ENCODE measurements at places on chromosomes 1 and 21. TPM values are rescaled to one million over a fixed set of nuclear protein-coding genes. Genes with fewer than 3 reads are reported as not detected.

DNA sequence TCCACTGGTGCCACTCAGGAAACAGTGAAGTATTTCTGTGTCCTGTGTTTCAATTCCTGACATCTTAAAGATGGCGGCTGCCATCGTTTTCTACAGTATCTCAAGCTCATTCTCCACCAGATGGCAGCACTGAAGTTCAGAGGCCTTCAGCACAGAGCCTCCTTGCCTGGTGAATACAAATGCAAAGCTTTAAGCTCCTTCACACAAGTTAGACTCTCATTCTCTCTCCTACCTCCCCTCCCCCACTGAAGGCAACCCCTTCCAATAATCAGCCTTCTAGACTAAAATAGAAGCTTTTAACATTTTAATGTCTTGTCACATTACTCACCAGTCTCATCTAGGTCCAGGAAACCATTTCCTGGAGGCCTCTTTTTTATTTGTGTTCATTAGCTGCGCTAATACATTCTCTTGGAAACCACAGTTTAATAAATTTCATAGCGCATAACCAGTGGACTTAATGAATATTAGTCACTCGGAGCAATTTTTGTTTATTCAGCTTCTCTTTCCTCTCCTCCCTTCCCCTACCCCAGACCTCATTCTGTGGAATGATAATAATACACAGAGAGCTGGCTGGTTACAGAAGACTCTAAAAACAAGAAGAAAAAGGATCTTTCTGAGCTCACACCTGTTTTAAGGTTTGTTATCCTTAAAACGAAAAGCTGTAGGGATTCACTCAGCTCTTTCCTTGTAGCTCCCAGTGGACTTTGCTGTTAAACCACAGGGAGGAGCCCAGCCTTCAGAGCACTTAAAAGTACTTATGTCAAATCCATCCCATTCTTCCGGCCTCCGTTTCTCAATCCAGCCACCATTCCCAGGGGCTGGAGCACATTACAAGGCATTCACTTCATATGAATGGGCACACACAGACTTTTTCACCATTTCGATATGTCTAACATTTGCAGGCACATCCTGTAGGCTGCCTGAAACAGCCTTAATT lies 384.9 kb downstream of the HLX start:
- peak; percentile 75 for DNase-seq

DNM3 gene
- 5.5 TPM for polyA plus RNA-seq

CFH gene
- 6.4 TPM for polyA plus RNA-seq

DNA sequence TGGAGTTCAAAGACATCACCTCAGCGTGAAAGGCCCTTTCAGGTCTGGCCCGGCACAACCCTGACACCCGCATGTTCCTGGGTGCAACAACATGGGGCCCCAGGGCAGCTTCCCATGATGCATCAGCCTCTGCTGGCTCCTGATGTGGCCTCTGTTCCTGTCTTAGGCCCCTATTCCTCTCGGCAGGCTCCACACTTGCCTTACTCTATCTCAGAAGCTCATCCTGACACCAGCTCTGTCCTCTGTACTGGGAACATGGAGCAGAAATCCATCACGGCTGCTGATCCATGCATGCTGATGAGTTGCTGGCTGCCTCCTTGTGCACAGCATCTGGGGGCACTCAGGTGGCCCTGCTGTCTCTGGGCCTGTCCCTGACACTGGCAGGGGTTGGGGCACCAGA lies 74.6 kb downstream of the ADARB1 start:
- DNase-seq: no peak

- DNase-seq: no peak
These were observed 2.1 kb downstream of the NIPAL3 start for GRCh38 chr1:24417681-24418080.

GRCh38 chr1:44605914-44606615 lies 68.2 kb downstream of the TMEM53 start:
- DNase-seq: no peak

KHDC4 gene
- polyA plus RNA-seq: 24.1 TPM

CTSS gene
- polyA plus RNA-seq: 7.8 TPM

DNA sequence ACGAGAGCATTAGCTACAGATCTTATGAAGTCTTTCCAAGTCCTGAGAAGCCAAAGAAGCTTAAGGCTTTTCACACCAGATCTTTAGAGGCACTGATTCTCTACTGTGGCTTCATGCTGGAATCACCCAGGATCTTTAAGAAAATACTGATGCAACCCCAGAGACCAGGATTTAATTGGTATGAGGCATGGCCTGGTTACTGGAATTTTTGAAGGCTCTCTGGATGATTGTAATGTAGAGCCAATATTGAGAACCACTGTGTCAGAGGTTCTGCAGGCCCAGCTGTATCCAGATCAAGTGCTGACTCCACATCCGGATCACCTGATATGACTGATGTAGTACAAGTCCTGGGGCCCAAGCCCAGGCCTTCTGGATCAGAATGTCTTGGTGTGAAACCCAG lies 105.7 kb downstream of the PLPPR5 start:
- DNase-seq: no peak

GRCh38 chr1:224211206-224211962 lies 28.3 kb downstream of the DEGS1 start:
- DNase-seq: peak; percentile 47

PKP1 gene
- polyA plus RNA-seq: 0.24 TPM

- DNase-seq: no peak
These were observed 2.1 kb upstream of the GRHL3 start for GRCh38 chr1:24317081-24317480.

DNA sequence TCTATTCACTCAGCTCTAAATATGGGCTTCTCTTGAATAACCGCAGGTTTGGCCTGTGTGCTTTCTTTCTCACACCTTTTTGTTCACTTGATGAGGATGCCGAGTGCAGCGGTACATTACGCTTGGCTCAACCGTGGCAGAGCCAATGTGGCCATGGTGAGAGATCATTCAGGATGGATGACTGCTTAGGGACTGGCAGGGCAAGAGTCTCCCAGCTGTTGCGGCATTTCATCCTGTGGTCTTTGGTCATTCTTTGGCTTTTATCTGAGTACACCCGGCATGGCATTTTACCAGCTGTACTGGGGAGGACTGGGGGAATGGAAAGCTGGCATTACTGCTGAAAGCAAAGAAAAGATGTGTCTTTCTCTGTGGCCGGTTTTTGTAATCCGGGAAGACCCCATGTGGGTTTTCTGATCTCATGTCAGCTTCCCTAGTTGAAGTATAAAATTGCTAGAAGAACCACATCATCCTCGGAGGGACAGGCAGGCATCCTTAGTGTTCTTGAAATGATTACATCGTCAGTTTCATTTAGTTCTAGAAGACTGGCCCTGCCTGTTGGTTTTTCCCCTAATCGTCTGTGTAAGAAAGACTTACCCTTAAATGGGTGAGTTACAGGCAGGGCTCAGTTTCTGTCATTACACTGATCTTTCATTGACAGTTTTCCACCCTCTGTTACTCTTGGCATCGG lies 15.1 kb downstream of the PCP4 start:
- DNase-seq: no peak

- DNase-seq: no peak
These were observed 8.4 kb downstream of the UBASH3A start for GRCh38 chr21:42411891-42412635.

TMPRSS2 gene
- polyA plus RNA-seq: not detected

GRCh38 chr1:100896481-100896982 lies 642 bp downstream of the SLC30A7 start:
- DNase-seq: peak; percentile 53

DNA sequence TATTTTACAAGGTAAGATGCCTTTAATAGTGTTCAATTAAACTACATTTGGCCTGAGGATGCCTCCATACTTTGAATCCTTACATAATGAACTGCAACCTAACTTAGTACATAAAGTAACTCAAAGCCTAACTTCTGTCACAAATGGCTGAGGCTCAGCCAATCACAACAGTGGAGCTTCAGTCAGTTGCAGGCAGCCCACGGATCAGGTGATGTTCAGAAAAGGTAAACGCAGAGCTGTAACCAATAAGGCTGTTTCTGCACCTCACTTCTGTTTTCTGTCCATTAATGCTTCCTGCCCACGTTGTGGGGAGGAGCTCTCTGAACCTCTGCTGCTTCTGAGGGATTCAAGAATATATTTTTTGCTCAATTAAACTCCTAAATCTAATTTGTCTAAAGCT lies 94.8 kb upstream of the KIAA0040 start:
- DNase-seq: no peak
